CD4-positive, alpha-beta T cell (primary cell): ENCODE measurements at places on chromosomes 12 and 14.

DNA sequence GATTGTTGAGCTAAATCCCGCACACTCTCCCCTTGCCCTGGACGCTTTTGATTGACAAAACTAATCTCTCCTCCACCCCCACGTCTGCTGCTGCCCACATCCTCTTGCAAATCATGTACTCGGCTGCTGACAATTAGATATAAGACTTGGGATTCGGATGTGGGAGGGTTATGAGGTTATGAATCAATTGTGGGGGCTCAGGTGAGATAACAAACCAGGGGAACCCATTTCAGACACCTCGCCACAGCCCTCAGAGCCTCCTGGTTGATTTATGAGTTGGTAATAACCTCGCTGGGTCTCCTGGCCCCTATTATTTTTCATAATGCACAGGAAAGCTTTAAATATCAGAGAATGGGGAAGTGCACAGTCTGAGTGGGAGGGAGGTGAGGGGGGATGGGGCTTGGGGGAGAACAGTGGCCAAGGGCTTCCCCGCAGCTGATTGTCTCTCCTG, 449.9 kb downstream of the DPF3 start:
- DNase-seq: no peak

GRCh38 chr12:105013892-105014291, 27.8 kb downstream of the NOPCHAP1 start:
- DNase-seq: no peak

GRCh38 chr12:72346363-72346944, 74.3 kb downstream of the TRHDE start:
- DNase-seq: peak; percentile 23

DNA sequence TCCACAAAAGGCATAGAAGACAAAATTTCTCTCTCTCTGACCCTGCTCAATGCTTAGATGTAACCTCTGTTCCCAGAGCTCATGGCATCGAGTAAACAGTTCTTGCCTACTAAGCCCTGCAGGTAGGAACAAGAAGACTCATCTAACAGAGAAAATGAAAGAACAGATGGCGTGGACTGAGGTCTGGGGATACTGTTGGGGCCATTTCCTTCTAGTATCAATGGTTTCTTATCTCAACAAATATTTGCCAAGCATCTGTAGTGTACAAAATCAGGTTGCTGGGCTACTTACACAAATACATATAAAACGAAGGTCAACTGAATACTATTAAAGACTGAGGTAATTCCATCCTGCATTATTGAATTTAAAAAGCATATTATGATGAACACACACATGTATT, 93.3 kb downstream of the RIMBP2 start:
- no peak for DNase-seq

DNA sequence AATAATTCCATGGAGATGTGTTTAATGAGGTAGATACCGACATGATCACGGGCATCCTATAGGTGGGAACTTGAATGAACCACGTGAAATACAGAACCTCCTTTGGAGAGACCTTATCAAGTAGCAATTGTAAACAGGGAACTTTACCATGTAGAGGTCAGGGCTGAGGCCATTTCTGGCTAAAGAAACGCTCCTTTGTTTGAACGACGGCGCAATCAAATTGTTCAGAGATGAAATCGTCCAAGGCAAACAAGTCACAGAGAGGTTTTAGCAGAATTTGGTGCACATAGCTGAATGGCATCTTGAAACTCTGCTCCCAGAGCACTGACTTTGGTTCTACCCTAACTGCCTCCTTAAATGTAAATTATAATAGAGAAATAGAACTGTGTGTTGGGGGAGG, 9.8 kb downstream of the PRIMA1 start:
- DNase-seq: no peak
